ENCODE measurements at places on chromosomes 1 and 21.

- no peak for DNase-seq
Observed at GRCh38 chr1:210117198-210117597, 115.4 kb upstream of the SERTAD4 start.

- no peak for DNase-seq
Observed at GRCh38 chr1:96730574-96731298, 9.2 kb downstream of the PTBP2 start.

- DNase-seq: no peak
Observed at GRCh38 chr1:31754397-31754796, 9.7 kb downstream of the ADGRB2 start.

DNA sequence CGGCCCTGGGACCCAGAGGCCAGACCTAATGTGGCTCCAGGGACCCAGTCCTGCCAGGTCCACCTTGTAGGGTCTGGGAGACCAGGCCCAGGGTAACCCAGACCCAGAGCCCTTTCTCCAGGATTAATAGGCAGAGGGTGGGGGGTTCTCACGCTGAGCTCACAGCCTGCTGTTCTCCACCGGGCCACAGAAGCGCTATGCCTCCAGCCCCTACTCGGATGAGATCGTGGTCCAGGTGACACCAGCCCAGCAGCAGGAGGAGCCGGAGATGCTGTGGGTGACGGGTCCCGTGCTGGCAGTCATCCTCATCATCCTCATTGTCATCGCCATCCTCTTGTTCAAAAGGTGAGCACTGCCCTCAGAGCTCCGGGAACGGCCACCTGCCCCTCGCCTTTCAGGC, 43.3 kb upstream of the KDM4A start:
- no peak for DNase-seq

GRCh38 chr1:201552941-201553351, 14.0 kb downstream of the NAV1 start:
- no peak for DNase-seq

GRCh38 chr1:3042481-3042880, 21.2 kb downstream of the ACTRT2 start:
- DNase-seq: no peak

- DNase-seq: no peak
Observed at GRCh38 chr1:87940421-87940820, 611.7 kb downstream of the LMO4 start.

- DNase-seq: peak; percentile 36
Observed at GRCh38 chr1:204464187-204464631, 30.4 kb downstream of the PIK3C2B start.

GRCh38 chr1:74703386-74704182, 29.3 kb downstream of the CRYZ start:
- no peak for DNase-seq

Measured in Kasumi-1 (cell line).